EH (cell line): ENCODE measurements at places on chromosomes 5 and 9.

GRCh38 chr9:121598167-121598964, 53.1 kb upstream of the DAB2IP start:
- DNase-seq, result peak; percentile 95

GRCh38 chr5:119340597-119341218, 15.1 kb upstream of the TNFAIP8 start:
- DNase-seq, result no peak

DNA sequence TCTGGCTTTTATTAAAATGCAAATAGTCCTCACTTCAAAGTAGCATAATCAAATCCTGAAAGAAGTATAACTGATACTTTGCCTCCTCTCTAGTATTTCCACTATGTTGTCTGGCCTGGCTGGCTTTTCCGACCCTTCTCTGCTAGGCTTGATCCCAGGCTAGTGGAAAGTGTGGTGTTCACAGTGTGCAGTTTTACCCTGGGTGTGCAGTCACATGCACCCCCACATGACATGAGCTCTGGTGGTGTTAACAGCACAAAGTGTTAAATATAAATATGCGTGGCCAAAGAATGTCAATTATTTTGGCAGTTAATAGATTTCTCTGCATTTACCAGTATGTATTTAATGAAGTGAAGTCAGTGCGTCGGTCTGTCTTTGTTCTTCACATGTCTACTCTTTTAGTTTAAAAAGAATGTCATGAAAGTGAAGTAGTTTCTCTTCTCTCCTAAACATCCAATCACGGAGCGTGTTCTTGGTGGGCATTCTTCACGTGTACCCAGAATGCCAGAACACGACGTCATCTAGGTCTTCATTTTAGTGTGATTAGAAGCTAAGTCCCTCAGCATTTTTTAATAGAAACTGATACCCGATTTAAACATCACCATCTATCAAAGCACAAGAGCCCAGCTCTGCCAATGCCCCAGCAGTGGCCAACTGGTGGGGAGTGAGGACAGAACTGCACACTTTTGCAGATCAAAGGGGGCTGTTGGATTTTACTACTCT, 286.4 kb downstream of the FANCC start:
- DNase-seq, result no peak

GRCh38 chr5:138274189-138274853, at the start of gene GFRA3:
Gene GFRA3, minus strand, starts transcription at chr5:138274621. Its CDS starts 197 bp downstream, at chr5:138274424.
- DNase-seq, result peak; percentile 1

DNA sequence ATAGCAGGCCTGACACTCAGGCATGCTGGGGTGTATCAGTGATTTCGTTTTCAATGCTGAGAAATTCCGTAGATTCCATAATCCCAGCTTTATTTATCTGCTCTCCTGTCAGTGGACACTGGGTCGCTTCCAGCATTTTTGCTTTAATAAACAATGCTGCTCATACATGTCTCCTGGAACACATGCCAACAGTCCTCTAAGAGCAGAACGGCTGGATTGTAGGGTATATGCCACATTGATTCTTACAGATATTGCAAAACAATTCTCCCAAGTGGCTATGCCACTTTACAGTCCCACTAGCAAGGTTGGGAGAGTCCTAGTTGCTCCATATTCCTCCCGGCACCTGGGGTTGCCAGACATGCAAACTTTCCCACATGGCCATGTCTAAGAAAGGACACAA, 81.9 kb downstream of the RAPGEF1 start:
- DNase-seq, result peak; percentile 78

DNA sequence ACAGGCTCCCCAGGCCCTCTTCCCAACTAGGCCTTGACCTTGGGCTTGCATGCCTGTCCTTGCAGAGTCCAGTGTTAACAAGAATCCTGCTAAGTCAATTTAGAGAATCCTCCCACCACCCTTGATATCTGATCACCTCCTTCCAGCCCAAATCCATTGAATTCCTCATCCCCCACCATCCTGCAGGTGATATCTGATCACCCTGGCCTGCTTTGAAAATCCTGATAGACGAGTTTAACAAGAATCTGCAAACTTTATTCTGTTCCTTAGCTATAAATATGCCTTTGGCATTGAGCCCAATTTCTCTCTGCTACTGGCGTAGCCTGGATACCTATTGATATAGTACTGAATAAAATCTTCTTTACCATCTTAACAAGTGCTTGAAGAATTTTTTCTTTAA, 125.5 kb downstream of the DIRAS2 start:
- no peak for DNase-seq

GRCh38 chr9:133995012-133995896, 3.1 kb upstream of the VAV2 start:
- peak; percentile 33 for DNase-seq

DNA sequence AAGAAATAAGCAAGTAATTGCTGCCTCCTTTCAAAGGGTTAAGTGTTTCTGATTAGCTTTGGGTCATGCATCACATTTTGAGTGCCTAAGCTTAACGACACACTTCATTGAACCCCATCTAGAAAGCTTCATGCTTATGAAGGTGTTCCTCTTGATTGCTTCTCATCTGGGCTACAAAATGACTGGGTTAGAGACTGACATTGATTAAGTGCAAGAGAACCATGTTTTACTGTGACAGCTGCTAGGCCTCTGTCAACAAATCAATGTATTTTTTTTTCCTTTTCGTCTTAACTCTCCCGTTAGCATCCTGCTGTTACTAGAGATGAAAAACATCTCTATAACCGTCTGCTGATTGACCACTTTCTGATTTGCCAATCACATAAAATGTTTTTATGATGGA, 725.0 kb downstream of the TLE1 start:
- no peak for DNase-seq

DNA sequence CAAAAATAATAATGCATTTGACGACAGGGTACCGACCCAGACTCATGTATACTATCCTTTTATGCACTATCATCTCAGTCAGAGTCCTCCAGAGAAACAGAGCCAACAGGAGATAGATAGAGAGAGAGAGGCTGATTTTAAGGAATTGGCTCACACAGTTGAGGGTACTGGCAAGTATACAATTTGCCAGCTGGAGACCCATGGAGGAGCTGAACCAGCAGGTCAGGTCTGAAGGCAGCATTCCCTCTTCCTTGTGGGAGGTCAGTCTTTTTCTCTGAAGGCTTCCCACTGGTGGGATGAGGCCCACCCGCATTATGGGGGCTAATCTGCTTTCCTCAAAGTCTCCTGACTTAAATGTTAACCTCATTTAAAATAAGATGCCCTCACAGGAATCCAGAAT, 17.3 kb upstream of the MED10 start:
- DNase-seq, result no peak

DNA sequence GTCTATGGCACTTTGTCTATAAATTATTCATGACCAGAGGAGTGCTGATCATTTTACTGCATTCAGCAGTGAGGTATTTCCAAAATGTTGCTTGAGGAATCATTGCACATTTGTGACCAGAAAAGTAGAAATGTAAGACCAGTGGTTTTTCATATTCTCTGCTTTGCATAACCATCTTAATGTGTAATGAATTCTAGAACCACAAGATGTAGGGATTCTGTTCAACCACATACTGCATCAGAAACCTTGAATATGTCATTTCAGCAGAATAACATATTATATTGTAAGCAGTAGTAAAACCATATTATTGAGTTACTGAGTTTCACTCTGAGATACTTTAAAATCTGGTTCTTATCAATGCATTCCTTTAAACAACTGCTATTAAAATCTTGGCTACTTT, 1243.4 kb downstream of the MAT2B start:
- DNase-seq, result no peak

- DNase-seq, result no peak
Observed at GRCh38 chr5:107541400-107541799, 129.3 kb downstream of the EFNA5 start.
